Esophagus squamous epithelium (tissue), 5 donors: ENCODE measurements at places on chromosomes 2 and 18.

GRCh38 chr18:21109936-21110712, 1.5 kb downstream of the ROCK1 start:
- DNase-seq: no peak

- no peak for DNase-seq
Measured at GRCh38 chr2:225636558-225636957, 237.0 kb downstream of the NYAP2 start.

- no peak for DNase-seq
Measured at GRCh38 chr2:84201158-84201557, 257.9 kb downstream of the SUCLG1 start.

GRCh38 chr18:58549814-58550339, 79.0 kb downstream of the ALPK2 start:
- DNase-seq: no peak
